ENCODE measurements at places on chromosomes 5 and 9.

DNA sequence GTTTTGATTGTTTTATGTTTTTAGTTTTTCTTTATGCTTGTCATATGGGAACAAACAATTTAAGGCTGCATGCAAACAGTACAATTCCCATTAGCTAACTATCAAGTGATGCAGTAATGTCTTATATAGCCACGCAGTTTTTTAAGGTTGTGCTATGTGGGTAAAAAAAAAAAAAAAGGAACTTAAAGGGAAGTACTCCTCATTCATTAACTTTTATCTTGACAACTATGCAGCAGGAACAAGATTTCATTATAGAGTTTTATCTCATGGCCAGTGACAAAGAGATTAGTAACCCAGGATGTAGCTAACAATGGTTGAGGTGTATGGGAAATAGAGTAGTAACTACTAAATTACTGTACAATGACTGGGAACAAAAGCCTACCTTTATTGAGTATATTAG is 1008.2 kb upstream of the CDH9 start:
- DNase-seq, result no peak

DNA sequence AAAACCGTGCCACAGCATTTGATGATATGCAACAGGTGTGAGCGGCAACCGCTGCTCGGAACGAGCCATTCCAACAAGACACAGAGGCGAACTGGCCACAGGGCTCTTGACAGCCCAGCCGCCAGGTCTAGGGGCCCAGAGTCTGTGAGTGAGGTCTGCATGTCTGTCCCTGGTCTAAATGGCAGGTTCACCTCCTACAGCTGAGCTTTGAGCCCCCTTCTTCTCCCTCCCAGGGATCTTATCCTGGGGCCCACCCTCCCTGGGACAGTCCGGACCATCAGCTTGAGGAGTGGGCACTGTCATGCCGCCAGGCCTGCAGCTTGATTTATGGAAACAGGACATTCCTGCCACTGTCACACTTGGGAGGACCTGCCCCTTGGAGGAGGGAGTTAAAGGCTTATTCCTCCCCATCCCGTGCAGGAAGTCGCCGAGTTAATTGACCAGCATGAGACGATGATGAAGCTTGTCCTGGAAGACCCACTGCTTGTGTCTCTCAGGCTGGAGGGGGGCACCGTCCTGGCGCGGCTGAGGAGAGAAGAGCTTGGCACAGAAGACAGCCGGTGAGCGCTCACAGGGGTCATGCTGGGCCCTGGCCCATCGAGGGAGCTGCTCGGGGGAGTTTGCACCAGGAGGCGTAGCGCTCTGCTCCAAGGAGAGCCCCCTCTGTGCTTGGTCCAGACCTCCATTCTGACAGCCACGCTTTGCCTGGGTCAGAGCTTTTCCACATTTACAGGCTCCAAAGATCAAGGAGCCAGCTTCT is 35.5 kb upstream of the LRRC14B start:
- no peak for DNase-seq

GRCh38 chr5:35754481-35754880 is 102.2 kb upstream of the IL7R start:
- no peak for DNase-seq

- no peak for DNase-seq
These were observed 205.3 kb downstream of the RFK start for GRCh38 chr9:76188905-76189304.

DNA sequence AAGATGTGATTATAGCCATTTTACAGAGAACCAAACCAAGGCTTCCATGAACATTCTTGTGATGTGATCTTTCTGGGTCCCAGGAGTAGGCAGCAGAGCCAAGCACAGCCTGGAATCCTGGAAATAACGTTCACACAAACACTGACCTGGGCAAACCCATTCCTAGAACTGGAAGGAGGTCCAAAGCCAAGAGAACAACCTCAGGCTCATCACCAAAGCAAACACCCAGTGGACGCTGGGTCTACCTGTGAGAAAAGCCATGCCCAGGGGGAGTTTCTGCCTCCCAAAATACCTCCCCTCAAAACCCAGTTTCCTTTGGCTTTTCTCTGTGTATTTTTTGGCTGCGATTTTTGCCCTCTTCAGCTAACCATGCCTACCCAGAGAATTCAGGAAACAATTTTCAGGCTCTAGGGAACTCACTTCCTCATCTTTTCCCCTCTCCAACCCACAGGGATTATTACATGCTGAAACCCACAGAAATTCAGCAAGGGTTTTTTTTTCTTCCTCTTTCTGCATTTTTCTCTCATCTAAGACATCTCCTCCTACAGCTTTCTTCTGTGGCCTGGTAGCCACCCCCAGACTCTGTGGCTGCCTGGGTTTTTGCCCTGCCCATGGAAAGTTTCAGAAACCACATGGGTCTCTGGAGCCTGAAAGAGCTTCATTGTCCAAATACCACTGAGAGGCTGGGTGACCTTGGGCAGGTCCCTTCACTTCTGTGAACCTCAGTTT is 75.0 kb downstream of the TNC start:
- no peak for DNase-seq

Measured in NCI-H1930 (cell line).